Muscle of arm (tissue), 14 donors: ENCODE measurements at places on chromosomes 3 and 15.

DNA sequence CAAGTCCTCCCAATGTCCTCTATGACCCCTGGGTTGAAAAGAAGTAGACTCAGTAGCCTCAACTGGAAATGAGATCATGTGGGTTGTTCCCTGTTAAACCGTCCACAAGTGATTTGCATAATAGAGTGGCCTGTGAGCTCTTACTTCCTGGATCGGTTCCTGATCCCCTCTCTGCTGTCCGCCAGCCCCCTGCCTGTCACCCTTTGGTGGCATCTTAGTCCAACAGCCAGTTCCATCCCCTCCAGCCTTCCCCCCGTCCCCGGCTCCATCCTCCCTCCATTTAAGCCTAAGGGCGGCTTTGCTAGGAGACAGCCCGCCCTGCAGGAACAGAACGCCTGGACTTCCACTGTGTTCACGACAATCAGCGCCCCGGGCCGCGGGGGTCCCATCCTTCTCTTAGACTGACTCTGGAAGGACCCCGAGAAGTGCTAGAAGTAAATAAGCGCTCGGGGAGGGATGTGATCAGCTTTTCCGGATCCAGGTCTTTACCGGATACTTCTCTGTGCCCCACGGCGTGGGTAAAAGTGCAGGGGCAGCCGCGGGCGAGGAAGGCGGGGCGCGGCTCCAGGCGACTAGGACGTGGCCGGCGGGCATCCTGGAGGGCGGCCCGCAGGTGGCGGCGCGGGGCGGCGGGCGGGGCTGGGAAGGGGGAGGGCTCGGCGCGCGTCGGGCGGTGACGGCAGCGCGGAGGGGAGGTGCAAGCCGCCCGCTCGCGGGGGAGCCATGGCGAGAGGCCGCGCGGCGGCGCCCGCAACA is 51.2 kb upstream of the ULK4 start:
- DNase-seq: peak; percentile 57

DNA sequence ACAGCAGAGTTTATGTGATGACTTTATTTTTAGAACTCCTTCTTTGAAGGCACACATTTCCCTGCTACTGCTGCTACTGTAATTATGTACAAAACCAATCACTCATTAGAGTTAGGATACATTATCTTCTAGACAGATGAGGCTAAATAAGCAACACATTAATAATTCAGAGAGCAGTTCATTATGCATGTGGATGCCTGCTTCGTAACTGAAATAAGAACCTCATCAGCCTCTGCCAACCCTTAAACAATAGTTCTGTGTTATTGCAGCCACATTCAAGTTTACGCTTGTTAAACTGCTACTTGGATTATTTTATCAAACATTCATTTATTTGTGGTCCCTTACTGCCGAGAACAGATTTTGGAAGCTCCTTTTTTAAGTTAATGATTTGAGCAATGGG is 52.5 kb upstream of the C15orf61 start:
- no peak for DNase-seq

DNA sequence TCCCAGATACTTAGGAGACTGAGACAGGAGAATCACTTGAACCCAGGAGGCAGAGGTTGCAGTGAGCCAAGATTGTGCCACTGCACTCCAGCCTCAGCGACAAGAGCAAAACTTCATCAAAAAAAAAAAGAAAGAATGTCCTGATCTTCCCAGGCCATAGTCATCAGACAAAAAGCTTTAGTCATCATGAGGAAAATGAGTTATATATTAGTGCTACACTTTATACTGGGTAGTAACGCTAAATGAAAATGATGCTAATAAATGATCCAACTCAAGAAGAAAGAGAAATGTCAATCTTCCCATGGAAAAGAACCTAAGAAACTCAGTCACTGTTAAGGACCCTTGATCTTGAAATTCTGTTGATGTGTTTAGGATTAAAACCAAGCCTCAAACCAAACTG is 26.3 kb upstream of the TRIM59 start:
- DNase-seq: no peak

GRCh38 chr3:108806316-108806715 is 16.3 kb upstream of the TRAT1 start:
- DNase-seq: no peak

- no peak for DNase-seq
Measured at GRCh38 chr15:62591842-62592838, 427.1 kb upstream of the C2CD4B start.

DNA sequence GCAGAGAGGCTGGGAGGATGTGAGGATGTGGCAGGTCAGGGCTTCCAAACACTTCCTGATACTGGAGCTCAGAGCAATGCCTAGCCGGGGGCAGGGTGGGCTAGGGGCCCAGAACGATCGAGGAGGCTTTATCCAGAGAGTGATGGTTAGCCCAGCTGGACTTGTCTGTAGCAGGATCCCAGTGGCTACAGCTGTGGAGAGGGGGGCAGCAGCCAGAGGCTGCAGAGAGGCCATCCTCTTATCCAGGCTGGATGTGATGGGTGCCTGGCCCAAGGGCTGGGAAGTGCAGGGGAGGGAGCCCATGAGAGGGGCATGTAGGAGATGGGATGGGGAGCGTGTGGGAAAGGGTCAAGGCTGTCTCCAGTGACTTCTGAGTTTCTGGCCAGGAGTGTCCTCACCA is 4.6 kb downstream of the PARP3 start:
- DNase-seq: no peak

GRCh38 chr3:14921811-14922705 is 25.3 kb upstream of the NR2C2 start:
- DNase-seq: no peak

- DNase-seq: peak; percentile 20
Measured at GRCh38 chr3:89783341-89783927, 676.0 kb downstream of the EPHA3 start.

- DNase-seq: no peak
Measured at GRCh38 chr15:77224352-77224751, 153.4 kb upstream of the TSPAN3 start.
